Daoy (cell line): ENCODE measurements at places on chromosomes 3 and 15. TPM values are rescaled to one million over a fixed set of nuclear protein-coding genes. Genes with fewer than 3 reads are reported as not detected.

GRCh38 chr3:111218615-111219014 lies 147.0 kb downstream of the NECTIN3 start:
- DNase-seq = no peak

GRCh38 chr3:23303601-23304217 lies 100.6 kb downstream of the UBE2E2 start:
- DNase-seq = no peak

- no peak for DNase-seq
Measured at GRCh38 chr15:63083541-63083940, 38.1 kb upstream of the LACTB start.

GRCh38 chr15:39495871-39496840 lies 84.7 kb upstream of the THBS1 start:
- DNase-seq = no peak

GRCh38 chr15:35669021-35669420 lies 123.1 kb upstream of the DPH6 start:
- no peak for DNase-seq

GRCh38 chr15:33115191-33115861 lies 79.2 kb downstream of the FMN1 start:
- no peak for DNase-seq

The OR4F15 gene
- total RNA-seq = not detected in 2 replicates

The RBM6 gene
- 41.7 and 68.2 TPM in 2 replicates for total RNA-seq

The TFDP2 gene
- 74.1 and 91.7 TPM in 2 replicates for total RNA-seq

The VPS18 gene
- total RNA-seq = 23.3 and 27.9 TPM in 2 replicates

The PRR20G gene
- not detected in 2 replicates for total RNA-seq
